Effector CD8-positive, alpha-beta T cell (primary cell): ENCODE measurements at places on chromosomes 1 and 21.

DNA sequence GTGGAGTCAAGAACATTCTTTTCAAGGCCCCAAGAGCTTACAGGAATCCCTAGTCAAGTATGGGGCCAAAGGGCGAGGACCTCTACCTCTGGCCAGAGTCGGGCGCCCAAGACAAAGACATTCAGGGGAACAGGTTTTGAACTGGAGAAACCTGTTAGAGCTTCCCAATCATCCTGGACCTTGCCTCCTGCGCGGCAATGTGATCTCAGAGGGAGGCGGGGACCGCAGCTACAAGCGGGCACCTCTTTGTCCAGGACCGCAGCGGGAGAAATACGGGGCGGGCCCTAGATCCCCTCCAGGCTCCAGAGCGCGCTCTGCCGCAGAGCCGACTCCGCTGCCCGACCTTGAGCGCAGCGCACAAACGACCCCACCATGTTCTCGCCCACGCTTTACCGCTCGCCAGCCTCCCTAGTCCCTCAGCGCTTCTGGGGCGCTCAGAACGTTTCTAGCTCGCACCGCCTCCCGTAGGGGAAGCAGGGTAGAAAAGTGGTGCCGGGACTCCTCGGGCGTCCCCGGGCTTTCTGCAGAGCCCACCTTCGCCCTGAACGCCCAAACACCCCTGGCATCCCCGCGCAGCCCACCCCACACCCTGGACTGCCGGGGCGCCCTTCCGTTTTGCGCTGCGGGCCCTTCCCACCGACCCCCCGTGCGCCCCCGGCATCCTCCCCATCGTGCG lies 28.1 kb downstream of the RABIF start:
- DNase-seq, result no peak

GRCh38 chr1:55353707-55354620 lies 138.8 kb upstream of the USP24 start:
- DNase-seq, result no peak

DNA sequence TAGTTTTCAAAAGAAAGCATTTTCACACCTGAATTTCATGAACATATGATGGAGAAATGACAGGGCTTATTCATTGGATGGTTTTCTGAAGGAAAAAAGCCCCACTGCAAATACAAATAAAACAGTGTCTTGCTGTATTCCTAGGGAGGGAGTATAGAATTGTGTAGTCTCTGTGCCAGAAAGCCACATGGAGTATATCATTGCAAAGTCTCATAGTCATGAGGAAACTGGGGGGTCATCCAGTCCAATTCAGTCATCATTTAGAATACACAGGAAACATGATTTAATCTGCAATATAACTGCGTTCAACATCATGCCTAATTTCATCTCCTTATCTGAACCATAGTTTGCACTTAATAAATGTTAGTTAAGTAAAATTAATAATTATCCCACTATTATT lies 222.3 kb downstream of the NTNG1 start:
- no peak for DNase-seq

- DNase-seq, result no peak
Measured at GRCh38 chr1:11691302-11691914, at the start of gene DRAXIN. Gene DRAXIN, plus strand, starts transcription at chr1:11691710. Its CDS starts 14,549 bp downstream, at chr1:11706259.

GRCh38 chr1:182974506-182975191 lies 21.7 kb upstream of the SHCBP1L start:
- DNase-seq, result no peak

DNA sequence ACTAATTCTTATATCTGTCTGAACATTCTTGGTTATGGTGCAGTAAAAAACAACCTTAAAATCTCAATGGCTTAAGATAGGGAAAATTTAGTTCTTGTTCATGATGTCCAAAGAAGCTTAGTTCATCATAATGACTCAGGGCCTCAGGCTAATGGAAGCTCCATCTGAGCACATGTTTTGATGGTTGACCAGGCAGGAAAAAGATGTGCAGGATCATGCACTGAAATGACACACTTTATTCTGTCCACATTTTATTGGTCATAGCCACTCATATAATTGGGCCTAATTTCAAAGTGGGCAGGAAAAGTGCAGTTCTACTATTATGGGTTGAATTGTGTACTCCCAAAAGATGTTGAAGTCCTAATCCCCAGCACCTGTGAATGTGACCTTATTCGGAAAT lies 198.2 kb downstream of the CENPF start:
- DNase-seq, result no peak

DNA sequence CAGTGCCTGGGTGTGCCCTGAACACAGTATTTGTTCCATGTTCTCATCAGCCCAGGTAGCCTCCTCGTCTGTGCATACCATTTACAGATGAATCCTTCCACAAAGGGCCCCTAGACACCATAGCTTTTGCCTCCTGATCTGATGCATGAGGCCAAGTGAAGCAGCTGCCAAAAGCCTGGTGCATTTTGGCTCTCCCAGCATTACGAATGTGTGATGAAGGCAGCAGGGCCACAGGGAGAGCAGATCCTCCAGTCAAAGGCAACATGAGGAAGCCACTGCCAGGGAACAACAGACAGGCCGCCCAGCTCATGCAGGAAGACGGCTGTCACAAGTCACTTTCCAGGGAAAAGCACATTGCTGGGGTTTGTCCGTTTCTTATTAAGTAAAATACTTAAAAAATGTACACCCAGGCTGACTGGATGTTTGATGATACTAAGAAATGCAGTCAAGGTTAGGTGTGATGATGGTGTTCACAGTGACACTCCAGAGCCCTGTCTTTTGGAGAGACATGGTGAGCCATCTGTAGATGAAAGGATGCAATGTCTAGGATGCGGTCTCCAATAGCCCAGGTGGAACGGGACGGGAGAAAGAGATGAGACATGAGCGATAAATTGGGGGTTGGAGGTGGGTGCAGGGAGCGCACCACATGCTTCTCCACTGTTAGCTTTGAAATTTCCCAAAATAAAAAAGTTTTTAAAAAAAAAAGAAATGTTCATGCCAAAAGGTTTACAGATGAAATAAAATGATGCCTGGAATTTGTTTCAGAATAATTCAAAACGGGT lies 48.7 kb downstream of the NPHP4 start:
- no peak for DNase-seq

- no peak for DNase-seq
Measured at GRCh38 chr1:27306892-27307761, 14.8 kb upstream of the TMEM222 start.

DNA sequence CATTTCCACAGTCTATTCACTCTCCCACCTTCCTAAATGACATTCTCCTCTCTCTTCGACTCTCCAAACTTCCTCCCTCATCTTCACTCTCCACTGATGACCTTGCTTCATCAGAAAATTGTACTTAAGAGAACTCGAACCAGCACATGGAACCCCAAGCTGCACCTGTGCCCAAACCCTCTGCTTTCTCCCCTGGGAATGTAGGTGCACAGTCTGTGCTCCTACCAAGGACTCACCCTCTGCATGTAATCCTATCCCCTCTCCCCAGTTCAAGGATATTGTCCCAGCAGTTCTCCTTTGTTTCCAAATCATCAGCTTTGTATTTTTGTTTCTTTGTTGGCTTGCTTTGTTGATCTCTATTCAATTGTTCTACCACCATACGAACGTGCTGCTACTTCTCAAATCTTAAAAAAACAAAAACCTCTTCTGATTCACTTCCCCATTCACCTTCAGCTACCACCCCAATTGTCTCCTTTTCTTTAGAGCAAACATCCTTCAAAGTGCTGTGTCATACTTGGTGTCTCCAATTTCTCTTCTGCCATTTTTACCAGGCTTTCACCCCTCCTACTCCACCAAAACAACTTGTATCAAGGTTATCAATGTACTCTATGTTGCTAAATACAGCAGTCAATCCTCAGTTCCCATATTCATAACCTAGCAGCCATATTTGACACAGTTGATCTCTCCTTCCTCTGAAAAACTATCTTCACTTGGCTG lies 26.8 kb downstream of the RAB3B start:
- DNase-seq, result no peak

GRCh38 chr1:203189951-203190352 lies 3.4 kb upstream of the CHI3L1 start:
- no peak for DNase-seq
